NCI-H2107 (cell line): ENCODE measurements at places on chromosomes 11 and 22.

GRCh38 chr11:67270256-67271204, 4.3 kb downstream of the GRK2 start:
- DNase-seq, result no peak

DNA sequence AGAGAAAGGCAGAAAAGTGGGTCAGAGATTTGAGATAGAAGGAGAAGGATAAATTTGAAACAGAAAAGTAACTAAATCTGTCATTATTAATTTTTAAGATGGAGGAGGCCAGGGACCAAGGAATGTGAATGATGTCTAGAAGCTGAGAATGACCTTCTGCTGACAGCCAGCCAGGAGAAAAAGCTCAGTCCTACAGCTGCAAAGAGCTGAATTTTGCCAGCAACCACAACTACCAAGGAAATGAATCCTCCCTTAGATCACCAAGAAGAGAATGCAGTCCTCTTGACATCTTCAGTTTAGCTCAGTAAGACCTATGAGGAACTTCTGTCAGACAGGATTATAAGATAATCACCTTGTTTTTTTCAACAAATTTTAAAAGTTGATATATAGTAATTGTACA, 538.2 kb downstream of the LRRC4C start:
- DNase-seq, result no peak

DNA sequence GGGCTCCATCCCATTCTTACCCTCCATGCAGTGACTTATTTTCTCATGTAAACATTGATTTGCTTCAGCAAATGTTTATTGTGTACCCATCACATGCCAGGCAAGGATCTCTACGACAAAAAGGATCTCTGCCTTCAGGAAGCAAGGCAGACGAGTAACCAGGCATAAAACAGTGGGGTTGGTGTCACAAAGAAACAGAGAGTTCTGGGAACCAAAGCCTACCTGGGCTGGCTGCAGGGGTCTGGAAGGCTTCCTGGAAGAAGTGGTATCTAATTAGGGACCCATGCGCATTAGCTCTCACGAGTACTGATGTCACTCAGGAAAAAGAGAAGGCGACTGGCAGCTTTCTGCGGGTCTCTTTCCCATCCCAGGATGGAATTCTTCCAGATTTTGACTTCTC, 44.5 kb downstream of the KIAA1671 start:
- DNase-seq, result no peak

DNA sequence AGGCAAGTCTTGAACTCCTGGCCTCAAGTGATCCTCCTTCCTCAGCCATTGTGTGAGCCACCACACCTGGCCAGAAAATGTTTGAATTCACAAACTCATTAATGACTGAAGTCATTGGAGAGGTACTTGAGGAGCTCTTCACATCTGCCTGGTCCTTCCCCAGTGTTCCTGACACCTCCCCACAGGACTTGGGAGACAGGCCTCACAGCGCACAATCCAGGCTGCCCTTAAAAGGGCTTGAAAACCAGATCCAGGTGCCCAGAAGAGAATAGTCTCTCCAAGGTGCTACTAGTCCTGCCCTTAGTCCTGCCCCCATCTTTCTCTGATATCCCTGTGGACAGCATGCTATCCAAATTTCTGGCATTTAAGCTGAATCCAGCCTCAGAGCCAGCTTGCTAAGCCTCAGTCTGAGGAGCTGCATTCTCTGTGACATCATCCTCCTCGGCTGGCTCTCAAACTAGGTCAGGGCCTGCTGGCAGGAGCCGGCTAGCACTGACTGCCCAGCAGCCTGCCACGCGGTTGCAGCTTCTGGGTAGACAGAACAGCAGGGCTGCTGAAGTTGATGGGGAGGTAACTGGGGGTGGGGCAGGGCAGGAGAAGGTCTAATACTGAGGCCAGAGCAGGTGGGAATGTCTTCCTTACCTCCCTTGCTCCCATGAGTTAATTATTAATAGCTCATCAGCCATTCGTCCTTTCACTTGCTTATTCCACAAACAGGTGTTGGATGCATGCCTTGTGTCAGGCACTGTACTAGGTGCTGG, 35.3 kb upstream of the NECTIN1 start:
- DNase-seq, result peak; percentile 35

- no peak for DNase-seq
Observed at GRCh38 chr11:84130646-84131427, 844.7 kb upstream of the CCDC90B start.

DNA sequence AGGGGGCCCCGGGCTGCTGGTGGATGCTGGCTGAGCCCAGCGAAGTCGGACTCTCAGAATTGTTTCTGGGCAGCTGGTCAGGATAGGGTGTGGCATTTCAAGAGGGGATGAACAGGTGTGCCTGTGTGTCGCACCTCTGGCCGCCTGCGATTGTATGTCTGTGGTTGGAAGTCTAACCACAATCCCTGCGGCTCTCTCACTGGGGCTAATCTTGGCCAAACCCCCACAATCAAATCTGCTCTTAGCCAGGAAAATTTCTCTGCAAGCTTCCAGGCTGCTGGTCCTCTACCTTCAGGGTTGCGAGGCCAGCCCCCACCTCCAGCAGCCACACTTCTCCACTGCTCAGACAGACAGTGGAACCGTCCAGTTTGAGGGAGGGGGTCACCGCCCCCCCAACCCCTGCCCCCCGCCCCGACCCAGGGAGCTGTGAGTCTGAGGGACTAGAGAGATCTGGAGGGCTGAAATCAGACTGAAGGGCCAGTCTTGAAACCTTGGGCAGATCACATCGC, 953 bp downstream of the ATG16L2 start:
- DNase-seq, result peak; percentile 38

- no peak for DNase-seq
Observed at GRCh38 chr11:120519474-120519873, 7.9 kb downstream of the GRIK4 start.

- no peak for DNase-seq
Observed at GRCh38 chr11:94832604-94833235, 64.6 kb downstream of the AMOTL1 start.

DNA sequence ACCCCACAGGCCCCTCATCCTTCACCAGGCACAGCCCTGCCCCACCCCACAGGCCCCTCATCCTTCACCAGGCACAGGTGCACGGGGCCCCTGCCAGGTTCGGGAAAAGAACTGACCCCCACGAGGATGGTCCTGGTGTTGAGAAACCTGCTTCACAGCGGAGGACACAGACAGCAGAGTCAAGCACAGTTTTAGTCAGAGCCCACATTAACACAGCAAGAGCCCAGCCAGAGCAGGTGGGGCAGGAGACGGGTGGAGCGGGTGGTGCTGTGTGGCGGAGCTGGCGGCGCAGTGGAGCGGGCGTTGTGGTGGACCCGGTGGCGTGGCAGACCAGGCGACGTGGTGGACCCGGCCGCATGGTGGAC, 1085.5 kb downstream of the BRD1 start:
- no peak for DNase-seq

- DNase-seq, result no peak
Observed at GRCh38 chr22:26234296-26234695, 65.0 kb downstream of the SEZ6L start.

DNA sequence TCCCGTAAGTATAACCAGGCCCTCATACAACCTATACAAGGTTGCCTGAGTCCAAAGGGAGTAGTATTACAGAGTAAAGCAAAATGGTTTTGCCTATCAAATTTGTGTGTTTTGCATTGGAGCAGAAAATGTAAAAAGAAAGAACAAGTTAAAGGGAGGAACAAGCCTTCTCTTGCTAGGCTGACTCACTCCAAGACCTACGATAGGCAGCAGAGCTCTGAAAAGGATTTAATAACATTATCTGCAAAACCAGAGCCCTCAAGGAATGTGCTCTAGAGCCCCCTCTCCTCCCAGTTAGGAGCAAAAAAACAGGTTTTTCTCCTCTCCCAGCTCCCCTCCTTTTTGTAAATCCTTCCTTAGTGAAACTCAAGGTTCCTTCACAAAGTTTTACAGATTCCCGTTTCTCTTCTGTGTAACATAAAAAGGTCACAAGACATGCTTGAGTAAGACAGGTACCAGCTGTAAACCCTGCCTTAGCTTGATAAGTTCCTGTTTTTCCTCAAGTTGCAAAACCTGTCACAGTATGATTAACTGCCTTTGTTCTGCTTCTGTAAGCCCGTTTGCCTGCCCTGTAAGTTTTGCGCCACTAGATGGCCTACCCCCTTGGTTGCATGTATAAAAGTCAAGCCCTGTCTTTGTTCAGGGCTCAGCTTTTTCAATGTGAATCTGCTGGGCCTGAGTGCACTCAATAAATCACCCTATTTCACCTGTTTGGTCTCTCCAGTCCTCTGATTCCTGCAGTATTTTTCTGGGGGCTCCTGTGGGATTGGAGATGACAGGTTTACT, 498.2 kb downstream of the KCNA4 start:
- DNase-seq, result no peak

- DNase-seq, result no peak
Observed at GRCh38 chr22:39429916-39430575, 26.8 kb upstream of the MGAT3 start.

GRCh38 chr11:99968336-99968735, 718.8 kb upstream of the ARHGAP42 start:
- DNase-seq, result no peak

DNA sequence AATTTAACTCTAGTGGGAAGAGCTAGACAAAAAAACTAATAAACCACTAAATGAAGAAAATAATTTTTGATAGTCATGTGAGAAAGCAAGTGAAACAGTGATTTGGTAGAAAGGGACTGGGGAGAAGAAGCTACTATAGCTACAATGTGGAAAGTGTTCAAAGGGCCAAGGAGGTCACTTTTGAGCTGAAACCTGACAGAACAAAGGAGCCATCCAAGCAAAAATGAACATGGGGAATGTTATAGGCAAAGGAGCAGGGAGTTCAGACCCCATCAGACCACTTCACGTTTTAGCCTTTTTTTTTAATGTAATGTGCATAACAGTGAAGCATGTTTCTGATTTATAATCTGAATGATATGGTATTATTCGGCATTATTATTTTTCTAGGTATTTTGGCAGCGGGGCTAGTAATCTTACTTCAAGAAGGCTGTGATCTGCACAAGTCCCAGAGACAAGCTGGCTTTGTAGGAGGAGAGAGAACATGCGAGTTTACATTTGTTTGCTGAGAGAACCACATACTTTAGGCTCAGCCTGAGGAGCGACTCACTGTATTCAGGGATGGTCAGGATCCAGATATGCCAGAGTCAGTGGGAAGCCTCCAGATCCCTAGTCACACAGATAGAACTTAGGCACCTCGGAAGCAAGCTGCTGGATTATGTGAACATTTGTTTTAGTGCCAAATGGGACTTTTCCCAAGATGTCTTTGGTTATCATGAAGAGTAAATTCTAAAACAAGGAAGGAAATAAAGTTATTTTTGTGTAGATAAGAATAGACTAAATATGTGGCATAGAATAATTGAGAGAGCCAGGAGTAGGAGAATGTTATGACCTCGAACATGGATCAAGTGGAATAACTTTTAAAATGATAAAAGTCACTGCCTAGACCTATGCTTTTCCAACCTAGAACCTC, 118.6 kb downstream of the TRIM44 start:
- DNase-seq, result no peak

DNA sequence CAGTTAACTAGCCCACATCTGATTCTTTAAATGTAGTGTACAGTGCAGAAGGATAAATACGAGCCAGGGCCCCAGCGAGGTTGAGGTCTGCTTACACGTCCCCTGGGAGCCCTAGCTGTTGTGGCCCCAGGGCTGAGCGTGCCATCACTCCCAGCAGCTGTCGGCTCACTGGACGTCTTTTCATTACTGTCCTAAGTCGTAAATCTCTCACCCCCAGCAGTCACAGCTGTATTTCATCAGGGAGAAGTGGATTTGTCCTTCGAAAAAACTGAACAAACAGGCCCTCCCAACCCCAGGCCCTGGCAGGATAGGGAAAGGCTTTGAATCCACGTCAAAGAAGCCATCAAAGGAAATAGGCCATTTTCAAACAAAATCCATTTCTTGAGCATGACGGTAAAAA, 110.4 kb upstream of the CSNK2A3 start:
- DNase-seq, result no peak

DNA sequence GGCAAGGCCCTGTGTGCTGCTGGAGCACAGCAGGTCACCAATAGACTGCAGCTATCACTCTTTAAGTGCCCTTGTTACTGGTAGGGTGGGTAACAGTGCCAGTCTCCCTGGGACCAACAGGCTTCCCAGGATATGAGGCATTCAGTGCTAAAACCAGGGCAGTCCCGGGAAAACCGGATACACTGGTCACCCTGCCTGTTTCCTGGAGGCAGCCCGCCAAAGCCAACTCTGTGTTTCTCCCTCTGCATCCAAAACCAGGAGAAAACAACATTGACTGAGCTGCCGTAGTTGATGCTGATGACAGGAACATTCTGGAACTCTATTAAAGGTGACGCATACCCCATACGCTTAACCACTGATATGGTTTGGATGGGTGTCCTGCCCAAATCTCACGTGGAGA, 149.1 kb downstream of the SHANK2 start:
- no peak for DNase-seq

DNA sequence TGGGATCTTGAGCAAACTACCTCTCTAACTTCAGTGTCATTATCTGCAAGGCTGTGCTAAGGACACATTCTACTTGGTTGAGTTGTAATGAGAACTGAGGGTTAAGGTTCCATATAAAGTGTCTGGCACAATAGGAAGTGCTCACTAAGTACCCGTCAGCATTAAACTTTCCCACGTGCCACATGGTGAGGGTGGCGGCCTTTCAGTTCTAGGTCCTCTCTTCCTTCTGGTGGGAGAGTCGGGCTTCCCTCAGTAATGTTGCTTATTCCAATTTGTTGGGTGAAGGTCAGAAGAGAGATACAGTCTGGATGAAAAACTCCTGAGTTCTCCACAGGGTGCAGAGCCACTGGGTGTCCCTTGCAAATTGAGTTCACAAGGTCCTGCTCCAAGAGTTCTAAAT, 4.6 kb upstream of the CD6 start:
- DNase-seq, result no peak

DNA sequence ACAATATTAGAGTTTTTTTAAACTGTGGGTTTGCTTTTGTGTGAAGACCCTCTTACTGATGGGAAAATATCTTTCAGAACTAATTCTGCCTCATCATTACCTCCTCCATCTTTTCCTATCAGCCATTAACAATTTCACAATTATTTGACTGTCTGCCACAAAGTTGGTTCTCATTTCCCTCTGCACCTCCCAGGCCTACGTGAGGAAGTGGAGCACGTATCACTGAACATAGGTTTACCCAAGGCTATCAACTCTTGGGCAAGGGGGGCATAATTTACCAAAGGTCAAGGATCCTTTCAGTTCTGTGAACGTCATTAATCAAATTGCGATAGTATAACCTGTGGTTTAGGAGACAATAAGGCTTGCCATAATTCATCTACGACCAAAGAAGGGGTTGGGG, 60.0 kb downstream of the LIF start:
- no peak for DNase-seq

DNA sequence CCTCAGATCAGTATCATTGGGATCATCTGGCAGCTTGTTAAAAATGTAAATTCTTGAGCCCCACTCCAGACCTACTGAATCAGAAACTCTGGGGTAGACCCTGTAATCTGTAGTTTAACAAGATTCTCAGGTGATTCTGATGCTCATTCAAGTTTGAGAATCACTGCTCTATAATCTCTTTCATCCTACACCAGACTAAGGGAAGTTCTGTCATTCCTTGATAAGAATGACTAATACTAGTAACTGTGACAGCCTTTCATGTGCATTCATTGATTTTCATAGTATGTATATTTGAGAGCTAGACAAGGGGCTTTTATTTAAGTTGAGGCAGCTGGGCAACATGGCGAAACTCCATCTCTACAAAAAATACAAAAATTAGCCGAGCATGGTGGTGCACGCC, 30.0 kb downstream of the NAT10 start:
- no peak for DNase-seq

GRCh38 chr11:33532720-33533385, 167.8 kb downstream of the C11orf91 start:
- no peak for DNase-seq
